ENCODE measurements at places on chromosomes 5 and 9.

DNA sequence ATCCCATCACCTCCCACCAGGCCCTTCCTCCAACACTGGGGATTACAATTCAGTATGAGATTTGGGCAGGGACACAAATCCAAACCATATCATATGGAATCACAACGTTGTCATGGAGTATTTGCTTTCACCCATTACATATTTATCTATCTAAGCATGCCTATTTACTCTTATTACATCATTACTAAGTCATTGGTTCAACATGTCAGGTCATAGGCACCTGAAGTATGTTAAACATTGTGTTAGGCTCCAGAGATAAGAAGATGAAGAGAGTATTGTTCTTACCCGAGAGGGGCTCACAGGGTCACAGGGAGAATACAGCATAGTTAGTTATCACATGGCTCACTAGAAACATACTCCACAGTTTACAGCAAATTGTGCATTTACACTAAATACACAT is 150.5 kb downstream of the TMEM161B start:
- DNase-seq, result no peak

GRCh38 chr5:157581901-157582300 is 6.3 kb upstream of the ADAM19 start:
- no peak for DNase-seq

- DNase-seq, result no peak
Measured at GRCh38 chr5:9170026-9170425, 375.8 kb downstream of the SEMA5A start.

- DNase-seq, result no peak
Measured at GRCh38 chr5:168214071-168214470, 77.4 kb upstream of the WWC1 start.

- DNase-seq, result peak; percentile 29
Measured at GRCh38 chr5:122844136-122844909, 1.1 kb upstream of the SNX24 start.

GRCh38 chr5:159021901-159022556 is 77.7 kb downstream of the EBF1 start:
- peak; percentile 88 for DNase-seq

GRCh38 chr9:124776618-124776953 is 347 bp upstream of the OLFML2A start:
- no peak for DNase-seq

- DNase-seq, result peak; percentile 1
Measured at GRCh38 chr5:180865981-180866695, 5.1 kb upstream of the ZFP62 start.

DNA sequence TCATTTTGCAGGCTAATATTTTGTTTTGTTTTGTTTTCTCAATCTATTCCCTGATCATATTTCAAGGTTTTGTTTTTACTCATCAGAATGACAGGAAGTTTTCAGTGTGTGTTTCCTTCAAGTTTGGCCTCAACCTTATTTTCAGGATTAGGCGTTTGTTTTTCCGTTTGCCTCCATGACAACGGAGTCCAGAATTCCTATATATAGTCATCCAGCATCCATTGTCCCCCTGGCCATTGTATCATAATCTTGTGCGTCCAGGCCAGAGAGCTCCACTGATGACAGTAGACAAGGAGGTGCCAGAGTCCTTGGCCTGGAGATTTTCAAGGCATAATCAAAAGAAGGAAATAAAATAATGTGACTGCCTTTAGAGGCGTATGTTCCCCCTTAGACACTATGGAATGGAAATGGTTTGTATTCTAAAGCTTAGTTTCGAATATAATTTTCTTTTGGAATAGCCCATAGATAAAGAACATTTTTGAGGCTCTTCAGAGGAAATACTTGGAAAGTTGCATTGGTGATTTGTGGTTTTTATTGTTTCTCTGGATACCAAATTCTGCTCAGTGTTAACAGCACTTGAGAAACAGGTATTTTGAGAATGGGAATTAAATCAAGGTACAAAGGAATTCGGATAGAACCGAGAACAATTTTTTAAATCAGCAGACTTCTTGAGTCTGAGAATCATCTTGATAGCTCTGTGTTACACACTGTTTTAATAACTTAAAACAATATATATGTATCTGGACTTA is 99.8 kb downstream of the ZNF462 start:
- no peak for DNase-seq

- DNase-seq, result peak; percentile 32
Measured at GRCh38 chr9:7369384-7369821, 430.2 kb downstream of the DMAC1 start.

DNA sequence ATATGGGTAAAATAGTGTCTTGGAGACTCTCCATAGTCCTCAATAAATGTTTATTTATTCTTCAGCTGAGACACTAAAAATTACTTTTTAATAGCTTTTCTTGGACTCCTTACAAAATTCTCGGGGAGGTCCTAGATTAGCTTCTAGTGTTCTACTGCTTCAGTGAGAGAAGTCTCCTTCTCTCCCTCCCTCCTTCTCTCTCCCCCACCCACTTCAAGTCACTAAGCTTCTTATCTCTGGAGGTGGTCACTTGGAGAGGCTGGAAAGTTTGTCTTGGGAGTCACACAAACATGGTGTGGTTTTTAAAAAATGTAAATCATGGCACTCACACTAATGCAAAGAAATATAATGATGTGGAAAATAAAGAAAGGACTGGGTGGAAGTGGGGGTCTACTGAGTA is 64.1 kb downstream of the SEMA6A start:
- DNase-seq, result peak; percentile 49

- DNase-seq, result no peak
Measured at GRCh38 chr5:73061593-73061992, 58.8 kb upstream of the TMEM171 start.

- no peak for DNase-seq
Measured at GRCh38 chr9:23542438-23542837, 283.6 kb downstream of the ELAVL2 start.

GRCh38 chr9:123049589-123050222 is 16.2 kb downstream of the GPR21 start:
- no peak for DNase-seq

DNA sequence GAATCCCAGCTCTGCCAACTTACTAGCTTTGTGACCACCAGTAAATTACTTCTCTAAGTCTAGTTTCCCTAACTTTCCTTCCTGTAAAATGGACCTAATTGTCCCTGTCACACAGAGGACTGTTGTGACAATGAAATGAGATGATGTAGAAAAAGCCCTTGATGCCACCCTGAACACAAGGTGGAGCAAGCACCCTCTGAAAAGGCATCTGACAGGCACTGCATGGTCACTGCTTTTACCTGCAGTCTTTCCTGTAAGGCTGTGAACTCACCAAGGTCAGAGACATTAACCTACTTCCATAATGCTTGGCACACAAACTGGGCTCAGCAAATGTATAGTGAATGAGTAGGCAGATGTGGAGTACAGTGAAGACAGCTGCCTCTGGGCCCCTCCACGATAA is 6.1 kb downstream of the SLC31A2 start:
- no peak for DNase-seq

DNA sequence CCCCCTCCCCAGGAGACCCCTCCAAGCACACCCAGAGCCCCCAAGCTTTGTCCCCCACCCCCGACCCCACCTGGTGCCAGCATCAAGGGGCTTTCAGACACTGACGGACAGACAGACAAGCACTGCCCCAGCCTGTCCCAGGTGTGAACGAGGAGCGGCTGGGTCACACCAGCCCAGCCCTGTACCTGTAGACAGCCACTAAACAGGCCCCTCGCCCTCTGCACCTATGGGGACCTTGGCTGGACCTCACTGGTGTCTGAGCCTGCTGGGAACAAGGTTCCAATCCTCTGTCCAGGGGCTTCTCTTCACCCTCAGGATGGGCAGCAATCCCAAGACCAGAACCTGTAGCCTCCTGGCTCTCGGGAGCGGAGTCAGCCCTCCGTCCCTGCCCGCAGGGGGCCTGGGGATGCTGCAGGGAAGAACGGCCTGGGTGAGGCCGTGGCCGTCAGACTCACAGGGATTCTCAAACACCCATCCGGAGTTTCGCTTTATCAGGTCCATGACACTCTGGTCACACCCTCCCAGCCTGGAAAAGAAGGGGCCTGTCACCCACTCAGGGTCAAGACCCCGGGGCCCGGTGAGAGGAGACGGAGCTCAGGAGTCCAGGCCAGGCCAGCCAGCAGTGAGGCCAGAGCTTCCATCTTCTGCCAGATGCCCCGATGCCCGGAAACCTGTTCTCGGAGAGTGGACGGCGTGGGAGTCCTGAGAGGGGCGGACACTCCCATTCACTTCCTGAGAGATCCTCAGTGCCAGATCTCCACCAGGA is 2.8 kb downstream of the LCN6 start:
- DNase-seq, result no peak

GRCh38 chr5:56259002-56259511 is 25.9 kb upstream of the ANKRD55 start:
- DNase-seq, result peak; percentile 98

- no peak for DNase-seq
Measured at GRCh38 chr5:67844924-67845323, 370.6 kb upstream of the PIK3R1 start.

DNA sequence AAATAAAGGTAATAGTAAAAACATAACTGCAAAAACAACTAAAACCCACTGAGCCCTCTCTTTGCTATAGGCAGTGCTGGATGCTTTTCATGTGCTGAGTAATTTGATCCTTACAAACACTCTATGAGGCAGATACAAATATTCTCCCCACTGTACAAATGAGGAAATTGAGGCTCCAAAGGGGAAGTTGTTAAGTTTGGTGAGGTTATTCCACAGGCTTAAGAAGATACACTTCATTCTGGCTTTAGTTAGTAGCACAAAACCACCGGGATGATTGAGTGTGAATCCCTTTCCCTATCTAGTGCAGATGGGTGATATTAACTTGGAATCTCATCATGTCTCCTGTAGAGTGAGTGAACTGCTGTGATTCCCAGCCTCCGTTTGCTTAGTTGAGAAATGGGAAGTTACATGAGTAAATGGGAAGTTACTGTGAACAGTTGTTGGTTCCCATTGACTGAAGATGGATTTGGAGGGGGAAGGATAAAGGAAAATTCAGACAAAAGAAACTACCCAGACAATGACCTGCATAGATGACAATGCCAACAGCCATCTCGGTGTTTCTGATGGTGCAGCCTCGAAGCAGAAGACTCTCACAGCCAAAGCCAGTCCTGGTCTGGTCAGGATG is 208.3 kb downstream of the ATP10B start:
- no peak for DNase-seq

GRCh38 chr5:142901476-142902185 is 131.5 kb downstream of the ARHGAP26 start:
- DNase-seq, result no peak

DNA sequence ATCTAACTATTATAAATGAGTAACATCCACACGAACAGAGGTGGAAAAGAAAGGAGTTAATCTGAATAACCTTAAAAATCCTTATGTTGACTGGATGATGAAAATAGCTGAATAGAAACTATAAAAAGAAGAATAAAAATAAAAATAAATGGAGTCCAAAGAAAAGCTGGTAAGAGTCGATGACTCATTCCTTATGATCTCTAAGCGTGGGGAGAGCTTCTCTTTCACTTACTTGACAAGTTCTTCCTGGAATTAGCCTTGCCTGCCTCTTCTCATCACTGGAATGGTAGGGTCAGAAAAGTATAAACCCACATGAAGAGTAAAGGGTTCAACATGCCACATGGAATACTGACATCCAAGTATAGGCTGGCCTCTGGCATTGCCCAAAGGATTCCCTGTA is 477.0 kb upstream of the RGMB start:
- DNase-seq, result peak; percentile 64

DNA sequence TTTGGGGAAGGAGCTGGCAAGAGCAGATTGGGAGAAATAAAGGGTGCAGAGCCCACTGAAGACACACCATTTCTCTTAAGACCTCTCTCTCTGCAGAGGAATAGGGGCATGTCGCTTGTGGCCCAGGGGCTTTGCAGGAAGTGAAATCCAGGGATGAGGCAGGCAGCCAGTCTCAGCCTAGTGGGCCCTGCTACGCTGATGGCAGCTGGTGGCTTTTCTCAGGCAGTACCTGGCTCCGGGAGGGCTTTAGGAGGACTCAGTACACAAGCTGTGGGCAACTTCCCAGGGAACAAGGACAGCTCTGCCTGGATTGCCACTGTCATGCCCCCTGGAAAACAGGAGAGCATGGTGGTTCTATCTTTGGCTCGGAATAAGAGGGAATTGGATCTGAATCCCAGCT is 76.2 kb upstream of the NEURL1B start:
- no peak for DNase-seq

DNA sequence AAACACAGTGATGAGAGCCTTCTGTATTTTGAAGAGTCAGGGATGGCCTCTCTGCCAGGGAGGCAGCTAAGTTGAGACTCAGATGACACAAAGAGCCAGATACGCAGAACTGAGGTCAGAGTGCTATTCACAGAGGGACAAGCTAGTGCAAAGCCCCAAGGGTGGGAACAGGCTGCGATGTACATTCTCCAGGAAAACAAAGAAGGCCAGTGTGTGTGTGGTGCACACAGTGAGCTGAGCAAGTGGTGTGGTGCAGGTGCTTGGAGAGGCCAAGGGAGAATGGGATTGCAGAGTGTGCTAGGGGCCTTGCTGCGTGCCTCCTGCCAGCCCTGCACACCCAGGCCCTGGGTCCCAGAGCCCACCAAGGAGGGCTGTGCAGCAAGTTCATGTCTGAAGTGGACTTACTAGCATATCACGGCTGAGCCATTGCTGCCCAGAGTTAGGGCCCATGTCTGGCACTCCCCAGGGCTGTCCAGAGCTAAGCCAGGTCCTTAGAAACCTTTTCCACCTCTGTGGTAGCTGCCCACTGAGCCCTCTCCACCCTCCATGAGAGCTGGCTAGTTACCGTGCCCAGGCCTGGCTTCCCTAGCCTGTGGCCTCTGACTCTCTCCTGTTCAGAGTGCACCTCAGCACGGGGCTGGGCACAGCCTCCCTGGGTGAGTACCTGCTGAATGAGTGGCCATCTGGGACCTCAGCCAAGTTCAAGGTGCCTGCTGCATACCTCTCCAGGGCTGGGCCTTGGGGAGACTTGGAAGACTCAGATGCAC is 9.3 kb downstream of the SLC25A48 start:
- DNase-seq, result no peak

- no peak for DNase-seq
Measured at GRCh38 chr5:155926031-155926430, 400.9 kb upstream of the SGCD start.

DNA sequence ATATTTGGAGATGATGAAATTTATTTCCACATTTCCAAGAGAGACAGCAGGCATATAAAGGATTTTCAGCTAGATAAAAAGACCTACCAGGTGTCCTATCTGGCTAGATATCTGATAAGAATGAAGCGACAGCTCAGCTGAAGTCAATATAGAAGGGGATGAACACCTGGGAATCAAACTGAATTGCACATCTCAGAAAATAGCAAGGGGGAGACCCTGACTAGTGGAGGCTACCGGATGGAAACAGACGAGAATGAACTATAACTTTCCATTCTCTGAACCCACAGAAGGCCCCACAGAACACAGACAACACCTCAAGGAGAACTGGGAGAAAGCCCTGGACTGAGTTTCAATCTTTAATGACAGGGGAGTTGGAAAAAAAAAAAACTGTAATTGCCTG is 51.1 kb downstream of the CPLANE1 start:
- DNase-seq, result no peak
